Fibroblast of lung (primary cell): ENCODE measurements at places on chromosomes 2 and 18. TPM values are rescaled to one million over a fixed set of nuclear protein-coding genes. Genes with fewer than 3 reads are reported as not detected.

GRCh38 chr2:60485055-60485454 is 68.4 kb downstream of the BCL11A start:
- DNase-seq = no peak

- DNase-seq = peak; percentile 1
Measured at GRCh38 chr2:39228413-39229209, 15.2 kb downstream of the CDKL4 start.

GPBAR1 gene
- total RNA-seq = under 0.01 TPM in 1 of 2 replicates, not detected in the other

GRCh38 chr18:424668-425067 is 75.8 kb downstream of the COLEC12 start:
- no peak for DNase-seq

- DNase-seq = peak; percentile 20
Measured at GRCh38 chr2:71558300-71559051, 105.1 kb downstream of the DYSF start.
